ENCODE measurements at places on chromosomes 16 and 17.

GRCh38 chr16:278863-279366, 1.5 kb upstream of the ARHGDIG start:
- DNase-seq = no peak

GRCh38 chr17:71110326-71110725, 941.0 kb downstream of the KCNJ2 start:
- no peak for DNase-seq

GRCh38 chr17:48429638-48430586, at the start of gene SKAP1:
TSS of gene SKAP1 (minus strand) at chr17:48430214.
- no peak for DNase-seq

DNA sequence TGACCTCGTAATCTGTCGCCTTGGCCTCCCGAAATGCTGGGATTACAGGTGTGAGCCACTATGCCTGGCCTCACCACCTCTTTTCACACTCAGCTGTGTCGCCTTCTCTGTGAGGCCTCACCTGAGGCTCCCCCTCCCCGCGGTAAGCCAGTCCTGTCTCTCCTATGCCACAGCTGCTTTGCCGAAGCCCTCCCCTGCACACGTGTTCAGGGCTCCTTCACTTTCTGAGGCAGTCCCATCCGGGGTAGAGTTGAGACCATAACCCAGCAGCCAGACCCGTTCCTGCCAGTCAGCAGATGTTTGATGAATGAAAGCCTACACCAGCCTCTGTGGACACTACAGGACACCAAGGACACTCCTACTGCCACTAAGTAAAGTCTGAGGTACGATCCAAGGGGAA, 10.6 kb downstream of the USP7 start:
- DNase-seq = no peak

GRCh38 chr17:63387656-63388340, 58.3 kb downstream of the CYB561 start:
- no peak for DNase-seq

- DNase-seq = no peak
These were observed 19.9 kb upstream of the TCF25 start for GRCh38 chr16:89853306-89853993.

- no peak for DNase-seq
These were observed 155.9 kb downstream of the AXIN2 start for GRCh38 chr17:65405563-65405962.

GRCh38 chr17:4859816-4860625, 26.9 kb downstream of the MINK1 start:
- no peak for DNase-seq

- DNase-seq = no peak
These were observed 20.8 kb upstream of the DNAH17 start for GRCh38 chr17:78598013-78598471.

GRCh38 chr17:8913879-8914278, 46.4 kb upstream of the PIK3R6 start:
- DNase-seq = no peak

GRCh38 chr17:31647661-31648060, 211.4 kb downstream of the COPRS start:
- no peak for DNase-seq

GRCh38 chr17:62062944-62063343, 2.1 kb downstream of the MED13 start:
- no peak for DNase-seq
